CD4-positive, CD25-positive, alpha-beta regulatory T cell (primary cell): ENCODE measurements at places on chromosomes 11 and 22. TPM values are rescaled to one million over a fixed set of nuclear protein-coding genes. Genes with fewer than 3 reads are reported as not detected.

GRCh38 chr22:37802310-37803194, 5.2 kb upstream of the GCAT start:
- H3K4me3 ChIP-seq = peak overlapping the region; percentile 19
- no peaks in the 10 kb centered on the region for H3K36me3 ChIP-seq
- H3K27ac ChIP-seq = no peak overlapping the region

- no peaks in the 10 kb centered on the region for H3K4me1 ChIP-seq
- peaks cover 71% of the 10 kb centered on the region for H3K36me3 ChIP-seq
- DNase-seq = no peak
- H3K27ac ChIP-seq = no peak overlapping the region
- H3K27me3 ChIP-seq = no peaks in the 10 kb centered on the region
- no peak overlapping the region for H3K4me3 ChIP-seq
Observed at GRCh38 chr22:19361501-19362103, 69.9 kb downstream of the HIRA start.

- no peak overlapping the region for H3K4me3 ChIP-seq
- no peak for DNase-seq
- H3K27me3 ChIP-seq = no peaks in the 10 kb centered on the region
- H3K4me1 ChIP-seq = no peaks in the 10 kb centered on the region
Observed at GRCh38 chr22:48785792-48786678, 1041.6 kb downstream of the BRD1 start.

The MIF gene
- polyA plus RNA-seq = 1,315 TPM

DNA sequence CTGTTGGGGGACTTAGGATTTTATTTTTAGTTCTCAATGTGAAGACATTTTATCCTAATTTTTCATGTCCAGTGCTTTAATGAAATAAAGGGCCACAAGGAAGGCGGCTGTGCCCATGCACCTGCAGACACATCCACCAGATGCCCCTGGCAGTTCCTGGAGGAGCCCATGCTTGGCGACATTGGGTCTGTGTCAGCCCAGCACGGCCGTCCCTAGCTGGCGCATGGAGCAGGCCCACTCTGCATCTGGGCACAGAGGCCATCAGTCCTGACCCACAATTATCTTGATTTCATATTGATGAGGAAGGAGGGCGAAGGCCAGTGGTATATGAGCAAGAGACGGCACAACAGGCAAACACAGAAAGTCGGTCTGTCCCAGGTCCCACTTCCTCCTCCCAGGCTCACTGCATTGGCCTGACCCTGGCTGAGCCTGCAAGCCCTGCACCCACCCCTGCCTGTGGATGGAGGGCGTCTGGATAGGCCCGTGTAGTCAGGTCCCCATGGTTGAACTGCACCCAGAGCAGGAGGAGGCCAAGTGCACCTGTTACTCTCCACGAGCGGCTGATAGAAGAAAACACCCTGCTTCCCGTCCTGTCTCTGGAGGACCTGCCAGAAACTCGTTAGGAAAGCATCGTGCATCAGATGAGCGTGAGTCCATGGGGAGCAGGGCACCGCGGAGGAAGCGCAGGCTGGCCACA, 296.9 kb downstream of the BRD1 start:
- no peak overlapping the region for H3K4me3 ChIP-seq
- H3K27ac ChIP-seq = no peak overlapping the region
- H3K27me3 ChIP-seq = no peaks in the 10 kb centered on the region
- no peak for DNase-seq
- no peaks in the 10 kb centered on the region for H3K36me3 ChIP-seq
- H3K4me1 ChIP-seq = no peaks in the 10 kb centered on the region

- no peak overlapping the region for H3K4me3 ChIP-seq
- DNase-seq = no peak
- H3K36me3 ChIP-seq = no peaks in the 10 kb centered on the region
Observed at GRCh38 chr11:113124006-113124405, 162.8 kb downstream of the NCAM1 start.

The DCHS1 gene
- polyA plus RNA-seq = 0.49 TPM

DNA sequence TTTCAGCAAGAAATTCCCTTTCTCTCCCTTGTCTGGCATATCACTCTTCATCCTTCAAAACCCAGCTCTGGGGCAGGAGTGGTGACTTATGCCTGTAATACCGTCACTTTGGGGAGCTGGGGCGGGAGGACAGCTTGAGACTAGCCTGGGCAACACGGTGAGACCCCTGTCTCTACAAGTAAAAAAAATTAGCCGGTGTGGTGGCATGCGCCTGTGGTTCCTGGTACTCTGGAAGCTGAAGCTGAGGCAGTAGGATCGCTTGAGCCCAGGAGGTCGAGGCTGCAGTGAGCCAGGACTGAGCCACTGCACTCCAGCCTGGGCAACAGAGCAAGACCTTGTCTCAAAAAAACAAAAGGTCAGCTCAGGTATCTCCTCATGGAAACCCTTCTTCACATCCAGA, 1.4 kb upstream of the RCE1 start:
- DNase-seq = no peak
- H3K27me3 ChIP-seq = no peaks in the 10 kb centered on the region
- H3K27ac ChIP-seq = peak overlapping the region; percentile 98

GRCh38 chr22:43391306-43391705, 20.5 kb upstream of the MPPED1 start:
- no peak overlapping the region for H3K27ac ChIP-seq
- no peak overlapping the region for H3K4me3 ChIP-seq
- H3K36me3 ChIP-seq = no peaks in the 10 kb centered on the region
- H3K4me1 ChIP-seq = no peaks in the 10 kb centered on the region

- no peak for DNase-seq
- H3K36me3 ChIP-seq = no peaks in the 10 kb centered on the region
- no peak overlapping the region for H3K4me3 ChIP-seq
- H3K27ac ChIP-seq = no peak overlapping the region
Observed at GRCh38 chr22:24190159-24190540, 8.9 kb downstream of the SUSD2 start.

GRCh38 chr22:17772249-17772957, 1.9 kb downstream of the BID start:
- H3K4me3 ChIP-seq = no peak overlapping the region
- no peak for DNase-seq
- no peak overlapping the region for H3K27ac ChIP-seq
- H3K27me3 ChIP-seq = no peaks in the 10 kb centered on the region
- no peaks in the 10 kb centered on the region for H3K36me3 ChIP-seq

The TNNI2 gene
- not detected for polyA plus RNA-seq

DNA sequence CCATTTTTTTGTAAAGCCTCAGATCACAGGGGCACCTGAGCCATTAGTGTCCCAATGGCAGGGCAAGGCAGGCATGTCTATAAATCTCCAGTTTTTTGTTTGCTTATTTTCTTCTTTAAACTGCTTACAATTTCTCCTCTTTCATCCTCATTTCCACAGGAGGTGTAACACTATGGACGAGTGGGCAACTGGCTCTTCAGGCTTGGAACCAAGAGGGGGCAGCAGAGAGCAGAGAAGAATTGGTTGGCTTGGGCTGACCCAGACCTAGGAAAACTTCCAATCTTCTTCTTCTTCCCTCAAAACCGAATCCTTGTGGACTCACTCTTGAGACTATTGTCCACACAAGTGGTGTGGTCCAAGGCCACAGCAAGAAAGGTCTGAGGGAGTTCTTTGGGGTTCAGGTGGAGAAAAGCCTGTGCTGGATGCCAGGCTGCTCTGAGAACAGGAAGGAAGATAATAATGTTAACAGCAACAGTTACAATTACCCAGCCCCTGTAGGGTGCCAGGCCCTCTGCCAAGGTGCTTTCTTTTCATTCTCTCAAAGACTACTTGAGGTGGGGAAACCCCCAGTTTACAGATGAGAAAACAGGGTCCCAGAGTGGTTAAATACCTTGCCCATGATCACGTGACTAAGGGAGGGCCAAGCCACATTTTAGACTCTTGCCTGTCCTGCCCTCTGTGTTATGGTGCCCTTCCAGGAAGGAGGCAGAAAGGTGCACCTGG, 70.7 kb upstream of the E2F8 start:
- no peak overlapping the region for H3K27ac ChIP-seq
- H3K4me3 ChIP-seq = no peak overlapping the region
- DNase-seq = peak; percentile 24
- H3K36me3 ChIP-seq = no peaks in the 10 kb centered on the region

The GLYAT gene
- polyA plus RNA-seq = not detected

DNA sequence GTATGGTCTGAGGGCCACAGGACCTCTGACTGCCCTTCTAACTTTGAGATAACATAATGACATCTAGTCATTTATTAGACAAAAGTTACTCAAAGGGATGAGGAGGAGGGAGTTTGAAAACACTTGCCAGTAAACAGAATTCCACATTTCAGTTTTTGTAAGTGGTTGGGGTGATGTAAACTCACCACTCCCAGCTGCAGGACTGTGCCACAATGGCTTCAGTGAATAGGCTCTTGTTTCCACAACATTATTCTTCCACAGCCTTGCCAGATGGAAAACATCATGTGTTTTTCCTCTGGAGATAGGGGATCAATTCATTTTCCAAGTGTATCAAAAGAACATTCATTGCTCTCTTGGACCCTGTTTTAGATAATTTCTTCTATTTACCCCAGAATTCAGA, 147.2 kb upstream of the BDNF start:
- no peaks in the 10 kb centered on the region for H3K36me3 ChIP-seq
- H3K27ac ChIP-seq = no peak overlapping the region
- no peak for DNase-seq
- no peak overlapping the region for H3K4me3 ChIP-seq

DNA sequence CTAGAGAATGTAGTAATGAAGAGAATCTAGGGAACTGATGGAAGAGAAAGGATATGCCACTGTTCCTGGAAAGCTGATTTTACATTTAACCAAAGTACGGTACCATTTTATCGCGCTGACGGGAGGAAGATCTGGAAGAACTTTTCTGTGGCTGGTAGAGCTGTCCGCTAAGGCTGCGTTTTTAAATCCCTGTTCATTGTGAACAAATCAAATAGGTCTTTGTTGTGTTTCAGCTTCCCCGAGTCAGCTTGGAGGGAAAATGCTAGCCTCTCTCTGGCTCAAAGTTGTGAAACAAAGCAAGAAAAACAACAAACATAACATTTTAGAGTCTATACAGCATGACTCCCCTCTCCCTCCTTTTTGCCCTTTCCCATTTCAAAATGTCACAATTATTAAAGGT, 34.4 kb downstream of the FBXO7 start:
- no peaks in the 10 kb centered on the region for H3K4me1 ChIP-seq
- no peaks in the 10 kb centered on the region for H3K27me3 ChIP-seq
- H3K36me3 ChIP-seq = no peaks in the 10 kb centered on the region
- no peak for DNase-seq

DNA sequence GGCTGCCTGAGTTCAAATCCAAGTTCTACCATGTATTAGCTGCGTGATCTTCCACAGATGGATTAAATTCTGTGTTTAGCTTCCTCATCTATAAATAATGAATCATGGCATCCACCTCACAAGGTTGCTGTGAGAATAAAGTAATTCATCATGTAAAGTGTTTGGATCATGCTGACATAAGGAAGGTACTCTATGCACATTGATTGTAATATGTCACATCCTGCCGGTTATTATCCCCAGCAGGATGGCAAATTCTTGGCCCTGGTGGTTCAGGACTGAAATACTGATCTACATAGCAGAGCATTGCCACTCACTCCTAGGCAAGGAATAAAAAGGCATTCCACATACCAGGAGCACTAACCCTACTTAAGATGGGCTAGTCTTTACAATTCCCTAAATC, 40.8 kb downstream of the LGR4 start:
- H3K36me3 ChIP-seq = no peaks in the 10 kb centered on the region
- H3K4me1 ChIP-seq = no peaks in the 10 kb centered on the region
- no peaks in the 10 kb centered on the region for H3K27me3 ChIP-seq
- H3K4me3 ChIP-seq = no peak overlapping the region
- H3K27ac ChIP-seq = no peak overlapping the region

The ZP1 gene
- not detected for polyA plus RNA-seq

GRCh38 chr11:118886681-118887111, 3.0 kb downstream of the CXCR5 start:
- H3K36me3 ChIP-seq = no peaks in the 10 kb centered on the region
- peaks cover 54% of the 10 kb centered on the region for H3K4me1 ChIP-seq
- no peaks in the 10 kb centered on the region for H3K27me3 ChIP-seq
- H3K27ac ChIP-seq = peak overlapping the region; percentile 56
- DNase-seq = no peak

DNA sequence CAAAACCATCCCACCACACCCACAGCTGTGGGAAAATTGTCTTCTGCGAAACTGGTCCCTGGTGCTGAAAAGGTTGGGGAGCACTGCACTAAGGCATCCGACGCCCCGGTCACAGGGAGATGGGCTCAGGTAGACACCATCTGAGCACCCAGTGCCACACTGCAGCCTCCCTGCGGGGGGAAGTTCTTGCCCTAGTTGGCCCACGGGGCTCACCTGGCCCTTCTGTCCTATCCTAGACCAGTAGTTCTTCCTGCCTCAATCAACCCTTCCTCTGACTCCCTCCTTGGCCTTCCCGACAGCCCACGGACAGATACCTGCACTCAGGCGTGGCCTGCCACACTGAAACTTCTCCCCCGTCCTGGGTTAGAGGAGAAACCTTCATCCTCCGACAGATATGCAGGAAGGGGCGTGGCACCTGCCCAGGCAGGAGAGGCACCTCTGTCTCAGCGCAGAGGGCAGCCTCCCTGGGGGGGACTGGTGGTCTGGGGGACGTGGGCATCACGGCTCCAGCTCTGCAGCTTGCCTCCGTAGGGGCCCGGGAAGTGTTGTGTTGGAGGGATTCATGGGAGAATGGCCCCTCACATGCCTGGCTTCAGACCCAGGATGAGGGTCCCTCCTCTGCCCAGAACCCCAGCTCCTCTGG, 4.5 kb downstream of the ANO9 start:
- DNase-seq = no peak
- H3K27ac ChIP-seq = no peak overlapping the region
- no peaks in the 10 kb centered on the region for H3K27me3 ChIP-seq
- no peaks in the 10 kb centered on the region for H3K36me3 ChIP-seq
- H3K4me3 ChIP-seq = no peak overlapping the region

The OR10D3 gene
- polyA plus RNA-seq = not detected

The SERPIND1 gene
- polyA plus RNA-seq = 0.10 TPM

- H3K4me3 ChIP-seq = no peak overlapping the region
- peak; percentile 64 for DNase-seq
- no peaks in the 10 kb centered on the region for H3K36me3 ChIP-seq
Observed at GRCh38 chr22:30390974-30391691, 3.9 kb upstream of the RNF215 start.

GRCh38 chr11:107957109-107957588, 28.9 kb downstream of the RAB39A start:
- H3K36me3 ChIP-seq = no peaks in the 10 kb centered on the region
- peaks cover 9% of the 10 kb centered on the region for H3K27me3 ChIP-seq
- H3K27ac ChIP-seq = no peak overlapping the region
- H3K4me1 ChIP-seq = no peaks in the 10 kb centered on the region
- no peak overlapping the region for H3K4me3 ChIP-seq
